CD4-positive, alpha-beta T cell treated with Interleukin-4 for 1 hour (primary cell): ENCODE measurements at places on chromosomes 4 and X.

- no peak for DNase-seq
Measured at GRCh38 chr4:56613101-56613862, 67.8 kb downstream of the HOPX start.

DNA sequence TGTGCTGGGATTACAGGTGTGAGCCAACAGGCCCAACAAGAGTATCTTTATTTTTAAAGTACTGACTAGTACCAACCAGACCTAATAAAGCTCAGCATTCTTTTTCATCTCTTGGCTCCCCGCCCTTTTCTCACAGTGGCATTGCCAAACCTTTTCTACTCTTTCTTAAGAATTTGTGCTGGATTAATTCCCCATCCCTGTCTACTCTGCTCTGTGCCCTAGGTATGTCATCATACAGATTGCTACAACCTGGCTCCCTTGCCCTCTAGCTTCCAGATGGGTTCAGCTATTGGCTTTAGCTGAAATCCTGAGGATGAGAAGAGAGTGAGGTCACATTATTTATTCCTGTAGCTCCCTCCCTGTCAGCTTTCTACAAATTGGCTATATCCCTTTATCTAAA is 34.9 kb upstream of the CCNI start:
- no peak for DNase-seq

DNA sequence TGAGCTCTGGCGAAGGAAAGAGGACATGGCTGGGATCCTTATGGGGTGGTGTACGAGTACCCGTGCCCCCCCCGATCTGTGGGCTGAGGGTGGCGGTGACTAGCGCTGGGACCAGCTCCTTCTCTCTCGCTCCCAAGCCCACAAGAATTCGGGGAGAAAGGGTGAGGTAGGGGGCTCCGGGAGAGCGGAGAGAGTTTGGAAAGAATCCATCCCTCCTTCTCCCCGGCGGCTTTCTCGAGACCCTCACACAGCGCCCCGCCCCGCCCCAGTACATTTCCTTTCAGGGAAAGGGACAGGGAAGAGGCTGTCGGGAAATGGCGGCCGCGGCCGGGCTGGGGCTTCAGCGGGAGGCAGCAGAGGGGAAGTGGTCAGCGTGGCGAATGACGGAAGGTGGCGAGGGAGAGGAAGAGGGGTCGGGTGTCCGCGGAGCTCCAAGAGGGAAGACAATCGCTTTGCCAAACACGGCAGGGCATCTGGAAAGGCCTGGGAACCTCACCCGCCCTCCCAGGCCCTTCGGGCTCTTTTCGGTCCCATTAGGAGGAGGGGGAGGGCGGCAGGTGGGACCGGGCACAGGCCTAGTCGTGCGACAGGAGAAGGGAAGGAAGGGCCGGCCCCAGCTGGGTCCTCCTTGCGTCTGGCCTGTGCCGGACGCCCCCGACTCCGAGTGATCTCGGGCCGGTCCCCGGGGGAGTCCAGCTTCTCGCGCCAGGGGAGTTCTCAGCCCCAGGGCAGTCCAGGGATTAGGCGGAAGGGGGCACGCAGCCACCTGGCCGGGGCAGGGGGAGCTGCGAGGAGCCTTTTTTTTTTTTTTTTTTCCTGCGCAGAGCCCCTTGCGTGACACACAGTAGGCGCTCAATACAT is 10.2 kb downstream of the HNRNPH2 start:
- peak; percentile 46 for DNase-seq

DNA sequence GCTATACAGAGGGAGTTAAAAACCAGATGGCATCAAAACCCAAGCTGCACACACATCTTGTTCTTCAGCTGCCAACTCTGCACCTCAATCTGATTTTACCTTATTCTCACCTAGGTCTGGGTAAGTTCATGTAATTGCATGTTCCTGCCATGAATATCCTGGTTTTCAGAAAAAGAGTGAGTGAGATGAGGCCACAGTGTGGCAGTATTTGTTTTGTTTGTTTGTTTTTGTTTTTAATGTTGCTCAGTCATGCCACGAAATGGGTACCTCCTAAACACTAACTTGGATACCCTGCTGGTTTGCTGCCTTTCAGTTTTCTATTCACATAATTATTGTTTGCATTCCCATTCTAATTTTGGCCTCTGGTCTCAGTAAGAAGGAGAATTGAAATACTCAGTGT is 22.5 kb downstream of the TMEM164 start:
- no peak for DNase-seq

DNA sequence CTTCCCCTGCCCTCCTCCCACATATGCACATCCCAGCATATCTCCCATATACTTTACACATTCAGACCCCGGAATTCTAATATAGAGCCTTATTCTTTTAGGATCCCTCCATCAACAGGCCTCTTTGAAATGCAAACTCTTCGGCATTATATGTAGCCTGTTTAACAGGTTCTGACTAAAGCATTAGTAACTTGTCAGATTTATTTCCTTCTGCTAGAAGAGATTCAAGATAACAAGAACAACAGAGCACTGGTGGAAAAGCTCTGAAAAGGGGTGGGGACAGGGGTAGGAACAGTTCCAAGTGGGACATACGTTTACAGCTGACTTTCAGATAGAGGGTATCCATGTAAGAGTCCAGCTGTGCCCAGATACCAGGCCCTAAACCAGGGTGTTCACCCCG is 31.7 kb upstream of the PRPS1 start:
- no peak for DNase-seq

DNA sequence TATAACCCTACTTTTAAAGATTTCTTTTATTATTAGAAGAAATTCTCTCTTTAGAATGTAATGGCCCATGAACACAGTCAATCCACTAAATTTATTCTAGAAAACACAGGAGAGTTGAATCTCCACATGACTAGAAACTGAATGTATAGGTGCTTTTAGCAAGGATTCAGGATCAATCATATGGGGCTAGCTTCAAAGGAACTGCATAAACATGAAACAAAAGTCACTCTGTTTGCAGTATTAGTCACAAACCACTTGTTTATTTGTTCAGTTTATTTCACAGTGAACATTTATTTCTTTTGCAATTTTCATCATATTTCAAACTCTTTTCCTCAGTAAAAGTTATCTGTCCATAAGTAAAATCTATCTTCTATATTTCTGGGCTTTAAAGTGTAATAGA is 1604.6 kb downstream of the PCDH18 start:
- no peak for DNase-seq

GRCh38 chr4:96736352-96736889 is 896.5 kb downstream of the PDHA2 start:
- no peak for DNase-seq

- no peak for DNase-seq
Measured at GRCh38 chrX:39627257-39627656, 470.5 kb downstream of the BCOR start.

- DNase-seq = no peak
Measured at GRCh38 chrX:18792828-18793227, 85.4 kb downstream of the PPEF1 start.

GRCh38 chr4:107125496-107125895 is 89.4 kb upstream of the DKK2 start:
- DNase-seq = no peak

DNA sequence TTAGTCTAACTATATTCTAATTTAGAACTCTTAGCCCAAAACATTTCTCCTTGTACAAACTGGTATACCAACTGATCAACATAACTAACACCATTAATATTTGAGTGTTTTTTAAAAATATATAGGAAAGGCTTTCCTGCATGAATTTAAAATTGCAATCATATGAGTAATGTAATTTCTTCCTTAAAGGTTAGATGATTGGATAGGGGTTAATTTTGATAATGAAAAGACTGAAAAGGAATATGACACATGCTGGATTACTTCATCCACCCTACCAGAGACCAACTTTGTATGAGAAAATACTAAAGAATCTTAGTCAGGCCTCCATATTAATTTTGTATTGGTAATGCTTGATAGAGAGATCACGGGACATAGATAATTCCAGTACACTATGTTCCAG is 25.1 kb upstream of the PLS3 start:
- DNase-seq = no peak
